SK-N-DZ (cell line): ENCODE measurements at places on chromosomes 11 and 22.

DNA sequence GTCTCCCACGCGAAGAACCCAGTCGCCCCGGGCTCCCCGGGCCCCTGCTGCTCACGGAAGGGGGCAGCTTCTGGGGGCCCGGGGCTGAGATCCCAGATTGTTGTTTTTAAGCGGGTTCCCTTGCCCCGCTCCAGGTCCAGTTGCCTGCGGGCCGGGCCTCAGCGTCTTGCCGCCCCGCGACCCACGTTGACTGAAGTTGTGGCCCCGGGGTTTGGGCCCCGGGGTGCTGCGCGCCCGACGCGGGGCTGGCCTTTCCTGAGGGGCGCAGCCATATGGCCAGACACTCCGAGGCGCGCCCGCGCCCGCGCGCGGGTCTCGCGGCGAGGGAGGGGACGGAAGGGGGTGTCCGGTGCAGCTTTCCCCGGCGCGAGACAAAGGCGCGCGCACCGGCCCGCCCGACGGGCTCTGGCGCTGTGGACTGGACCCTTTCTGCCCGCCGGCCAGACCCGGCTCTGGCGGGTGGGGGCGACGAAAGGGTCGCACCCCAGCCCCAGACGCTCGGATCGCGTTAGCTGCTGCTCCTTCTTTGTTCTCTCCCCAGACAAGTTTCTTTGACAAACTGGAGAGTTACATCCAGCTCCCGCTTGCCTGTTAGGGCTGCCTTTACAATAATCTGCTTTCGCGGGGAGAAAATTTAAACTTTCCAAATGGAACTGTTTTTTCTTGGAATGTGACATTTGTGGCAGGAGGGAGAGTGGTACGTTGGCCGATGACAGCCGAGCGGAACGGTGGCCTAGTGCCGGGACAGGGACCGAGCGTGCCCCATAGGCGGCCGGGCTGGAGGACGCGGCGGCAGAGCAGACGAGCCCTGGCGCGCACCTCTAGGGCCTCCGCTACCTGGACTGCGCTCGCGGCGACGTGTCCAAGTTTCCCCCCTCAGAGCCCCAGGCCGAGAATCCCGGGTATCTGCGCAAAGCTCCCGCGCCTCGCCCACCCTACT lies 716 bp downstream of the AMOTL1 start:
- peak; percentile 53 for DNase-seq

- no peak for DNase-seq
Measured at GRCh38 chr11:30753994-30754393, 167.8 kb upstream of the MPPED2 start.

DNA sequence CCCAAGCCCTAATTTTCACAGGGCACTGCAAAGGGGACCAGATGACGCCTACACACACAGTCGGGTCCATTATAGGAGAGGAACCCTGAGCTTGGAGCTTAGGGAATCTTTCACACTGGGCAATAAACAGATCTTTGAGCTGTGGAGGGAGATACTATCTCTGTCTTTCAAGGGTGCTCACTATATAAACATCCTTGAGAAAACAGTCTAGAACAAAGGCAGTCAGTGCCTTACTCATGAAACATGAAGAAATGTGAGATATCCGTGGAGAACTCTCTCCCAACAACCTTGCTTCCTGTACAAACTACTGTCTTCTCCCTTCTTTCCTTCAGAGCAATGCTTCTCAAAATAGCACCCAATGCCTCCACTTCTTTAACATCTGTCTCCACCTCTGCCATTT lies 109.0 kb upstream of the APOA1 start:
- DNase-seq, result no peak

DNA sequence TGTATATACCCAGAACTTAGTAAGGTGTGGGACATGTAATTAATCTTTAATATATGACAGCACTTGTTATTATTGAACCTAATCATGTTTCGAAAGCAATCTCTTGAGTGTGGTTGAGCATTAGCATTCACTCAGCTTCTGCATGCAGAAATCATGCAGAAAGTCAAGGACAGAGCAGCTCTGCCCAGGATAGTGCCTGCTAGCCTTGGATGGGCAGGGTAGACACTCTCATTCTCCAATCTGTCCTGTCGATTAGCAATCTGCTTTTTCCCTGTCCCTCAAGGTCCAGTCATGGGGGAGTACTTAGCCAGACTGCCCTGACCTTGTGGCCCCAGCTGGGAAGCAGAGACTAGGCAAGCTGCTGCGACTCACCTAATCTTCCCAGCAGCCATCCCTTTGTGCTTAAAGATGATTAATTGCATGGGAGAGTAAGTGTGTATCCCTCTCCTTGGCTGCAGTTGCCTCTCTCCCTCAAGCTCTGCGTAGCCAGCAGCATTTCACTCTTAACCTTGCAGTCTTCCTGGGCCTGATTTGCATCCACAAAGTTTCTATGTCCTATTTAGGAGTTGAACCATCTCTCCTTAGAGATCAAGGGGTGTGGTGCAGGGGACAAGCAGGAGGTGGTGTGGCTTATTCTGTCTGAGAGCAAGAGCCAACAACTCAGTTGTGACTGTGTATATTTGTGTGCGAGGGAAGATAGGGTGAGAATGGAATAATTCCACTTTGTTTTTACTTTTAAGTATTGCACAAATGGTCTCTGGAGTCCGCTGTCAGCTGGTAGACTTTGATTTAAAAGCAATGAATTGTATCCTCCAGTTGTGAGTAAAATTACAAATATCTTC lies 101.4 kb downstream of the FDX1 start:
- DNase-seq, result no peak

DNA sequence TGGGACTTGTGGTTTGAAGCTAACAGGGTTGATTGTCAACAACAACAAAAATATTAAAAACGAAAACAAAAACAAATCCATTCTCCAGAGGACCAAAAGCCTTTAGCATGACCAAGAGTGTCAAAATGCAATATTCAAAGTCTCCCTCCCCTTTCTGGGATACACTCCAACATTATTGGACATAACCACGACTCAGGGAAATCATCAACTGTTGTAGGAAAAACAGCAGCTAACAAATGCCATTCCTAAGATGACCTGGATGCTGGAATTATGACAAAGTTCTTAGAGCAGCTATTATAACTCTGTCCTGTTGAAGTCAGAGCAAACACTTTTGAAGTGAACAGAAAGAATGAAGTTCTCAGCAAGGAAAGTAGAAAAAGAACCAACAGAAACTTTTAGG lies 143.0 kb downstream of the TMEM135 start:
- no peak for DNase-seq

GRCh38 chr11:13902523-13902922 lies 60.0 kb upstream of the SPON1 start:
- no peak for DNase-seq

- DNase-seq, result no peak
Measured at GRCh38 chr11:12458042-12458441, 80.7 kb downstream of the PARVA start.

DNA sequence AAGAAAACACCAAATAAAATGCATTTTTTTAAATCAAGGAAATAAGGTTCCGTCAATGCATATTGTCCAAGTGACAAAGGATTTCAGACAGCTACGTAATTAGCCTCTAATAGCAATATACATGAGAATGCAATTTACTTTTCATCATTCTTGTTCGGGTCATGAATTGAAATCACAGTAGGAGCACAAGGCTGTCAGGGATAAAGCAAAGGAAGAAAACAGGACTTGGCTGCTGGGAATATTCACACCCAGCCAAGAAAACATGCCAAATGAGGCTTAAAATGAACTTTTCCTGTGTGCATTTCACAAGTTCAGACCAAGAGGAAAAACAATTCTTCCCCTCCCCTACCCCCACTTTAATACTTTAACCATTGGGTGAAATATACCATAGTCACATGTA lies 188.6 kb downstream of the CWF19L2 start:
- DNase-seq, result no peak

- no peak for DNase-seq
Measured at GRCh38 chr11:57585301-57585700, 12.2 kb upstream of the SERPING1 start.

DNA sequence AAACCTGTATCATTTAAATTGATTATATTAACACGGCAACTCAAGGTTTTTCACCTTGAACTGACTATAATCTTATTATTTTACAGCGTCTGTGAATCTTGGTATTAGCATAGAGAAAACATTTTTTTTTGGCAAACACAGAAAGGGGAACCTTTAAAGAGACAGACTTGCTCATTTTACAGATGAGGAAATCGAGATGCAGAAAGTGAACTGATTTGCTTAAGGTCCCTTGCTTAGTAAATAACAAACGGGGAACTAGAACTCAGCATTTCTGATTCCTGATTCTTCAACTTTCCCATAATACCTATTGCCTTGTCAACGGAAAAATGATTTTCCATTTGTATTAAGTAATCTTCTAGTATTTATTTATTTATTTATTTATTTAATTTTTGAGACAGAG lies 33.2 kb upstream of the CECR2 start:
- DNase-seq, result no peak

GRCh38 chr11:59560702-59561473 lies 49.5 kb downstream of the OR4D9 start:
- DNase-seq, result peak; percentile 81

GRCh38 chr11:126978165-126978564 lies 22.4 kb downstream of the KIRREL3 start:
- DNase-seq, result no peak

DNA sequence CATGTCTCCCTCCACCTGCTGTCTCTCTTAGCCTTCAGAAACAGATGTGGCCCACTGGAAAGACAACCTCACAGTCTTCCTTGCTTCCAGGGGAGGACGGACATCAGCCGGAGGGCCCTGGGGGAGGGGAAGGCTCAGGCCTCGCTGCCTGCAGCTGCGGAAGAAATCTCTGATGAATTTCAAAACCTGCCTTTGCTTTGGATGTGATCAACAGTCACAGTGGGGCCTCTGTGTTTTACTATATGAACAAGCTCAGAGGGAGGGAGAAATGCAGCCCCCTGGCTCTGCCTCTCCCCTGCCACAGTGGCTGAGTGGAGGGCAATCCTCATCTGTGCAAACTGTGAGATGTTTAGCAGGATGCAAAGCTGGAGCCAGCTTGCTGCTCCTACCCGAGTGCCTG lies 282.8 kb downstream of the NTM start:
- no peak for DNase-seq

GRCh38 chr11:86637988-86638387 lies 34.4 kb downstream of the ME3 start:
- DNase-seq, result no peak

DNA sequence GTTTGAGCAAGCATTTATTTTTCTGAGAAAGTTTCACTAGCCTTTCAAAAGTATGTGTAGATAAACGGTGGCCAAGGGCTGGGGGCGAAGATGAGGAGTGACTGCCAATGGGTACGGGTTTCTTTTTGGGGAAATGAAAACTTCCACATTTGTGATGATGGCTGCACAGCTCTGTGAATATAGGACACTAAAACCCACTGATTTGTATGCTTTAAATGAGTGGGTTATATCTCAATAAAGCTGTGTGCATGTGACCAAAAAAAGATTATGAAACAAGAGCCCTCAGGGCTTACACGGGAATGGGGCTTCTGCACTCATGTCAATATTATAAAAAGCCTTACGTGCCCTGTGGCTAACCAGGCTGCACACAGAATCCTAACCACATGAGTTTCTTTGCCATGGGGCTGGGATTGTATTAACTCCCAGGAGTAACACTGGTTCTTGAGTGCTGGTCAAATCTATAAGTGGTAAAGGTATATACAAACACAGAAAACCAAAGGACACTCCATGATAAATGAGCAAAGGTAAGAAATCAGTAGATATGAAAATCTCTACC lies 31.3 kb downstream of the ABCC8 start:
- DNase-seq, result no peak

- no peak for DNase-seq
Measured at GRCh38 chr11:86812981-86813380, 12.6 kb downstream of the PRSS23 start.

DNA sequence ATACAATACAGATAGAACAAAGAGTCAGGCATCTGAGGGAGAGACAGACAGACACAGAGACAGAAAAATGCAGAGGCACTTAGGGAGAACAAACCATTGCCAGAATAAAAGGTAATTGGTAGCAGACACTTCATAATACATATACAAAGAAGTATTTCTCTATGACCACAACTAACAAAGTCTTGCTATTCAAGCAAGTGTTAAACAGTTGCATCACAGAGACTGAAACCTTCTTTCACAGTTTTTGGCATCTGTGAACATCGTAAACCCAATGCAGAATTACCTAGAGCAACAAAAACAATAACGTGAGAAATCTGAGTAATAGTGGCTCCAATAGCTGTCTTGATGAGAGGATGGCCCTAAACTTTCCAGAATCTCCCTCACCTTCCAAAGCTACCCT lies 116.4 kb downstream of the BLID start:
- no peak for DNase-seq

DNA sequence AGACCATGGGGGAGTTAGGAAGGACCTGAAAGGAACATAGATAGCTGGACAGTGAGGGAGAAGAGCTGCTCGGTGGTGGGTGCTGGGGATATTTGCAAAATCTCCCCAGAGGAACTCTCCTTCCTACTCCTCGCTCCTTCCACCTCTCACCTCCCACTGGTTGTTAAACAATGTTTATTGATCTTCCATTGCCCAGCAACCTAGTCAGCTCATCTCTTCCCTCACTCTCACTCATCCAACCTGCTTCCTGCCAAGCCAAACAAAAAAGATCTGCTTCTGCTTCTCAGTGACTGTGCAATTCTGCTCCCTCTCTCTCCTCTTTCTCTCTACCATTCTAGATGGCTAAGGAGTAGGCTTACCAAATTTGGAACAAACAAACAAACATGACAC lies 115.0 kb downstream of the SLC1A2 start:
- no peak for DNase-seq

- DNase-seq, result no peak
Measured at GRCh38 chr11:24653901-24654300, 157.0 kb downstream of the LUZP2 start.

DNA sequence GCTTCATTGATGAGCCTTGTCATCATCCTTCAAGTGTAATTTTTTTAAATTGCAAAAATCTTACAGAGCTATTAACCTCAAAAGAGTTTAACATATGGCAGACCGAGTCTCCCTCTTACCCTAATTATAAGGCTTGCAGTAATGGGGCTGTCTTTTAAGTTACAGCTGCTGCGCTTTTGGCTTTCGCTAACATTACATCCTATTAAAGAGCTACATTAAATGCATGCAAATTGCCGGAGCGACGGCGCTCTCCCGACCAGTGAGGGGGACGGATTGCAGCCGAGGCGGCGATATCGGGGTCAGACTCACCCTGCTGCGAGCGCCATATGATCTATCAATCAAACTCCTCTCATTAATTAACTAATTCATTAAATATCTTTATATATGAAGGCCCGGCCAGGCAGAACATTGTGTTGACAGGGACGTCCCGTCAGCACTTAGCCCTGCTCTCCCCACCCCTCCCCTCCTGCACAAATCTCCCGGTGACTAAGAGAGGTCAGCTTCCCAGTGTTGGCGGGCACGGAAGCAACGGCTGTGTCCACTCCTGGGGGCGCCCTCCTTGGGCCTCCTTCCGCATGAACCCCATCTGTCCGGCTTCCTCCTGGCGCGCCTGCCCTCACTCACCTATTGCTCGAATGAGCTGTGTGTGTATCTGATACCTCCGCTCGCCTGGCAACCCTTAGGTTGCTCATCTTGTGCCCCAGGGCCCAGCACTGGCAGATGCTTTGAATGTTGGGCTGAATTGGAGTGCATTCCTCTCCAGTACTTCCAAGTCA lies 156.0 kb upstream of the CADM1 start:
- no peak for DNase-seq

- no peak for DNase-seq
Measured at GRCh38 chr11:12860827-12861226, 148.3 kb upstream of the RASSF10 start.

- DNase-seq, result no peak
Measured at GRCh38 chr11:78334109-78334508, 83.5 kb downstream of the GAB2 start.

GRCh38 chr22:20095521-20095920 lies 15.5 kb downstream of the DGCR8 start:
- no peak for DNase-seq
